EH (cell line): ENCODE measurements at places on chromosomes 5 and 9.
A peak's percentile ranks its signal among the peaks of the same experiment; 100 is the strongest.

DNA sequence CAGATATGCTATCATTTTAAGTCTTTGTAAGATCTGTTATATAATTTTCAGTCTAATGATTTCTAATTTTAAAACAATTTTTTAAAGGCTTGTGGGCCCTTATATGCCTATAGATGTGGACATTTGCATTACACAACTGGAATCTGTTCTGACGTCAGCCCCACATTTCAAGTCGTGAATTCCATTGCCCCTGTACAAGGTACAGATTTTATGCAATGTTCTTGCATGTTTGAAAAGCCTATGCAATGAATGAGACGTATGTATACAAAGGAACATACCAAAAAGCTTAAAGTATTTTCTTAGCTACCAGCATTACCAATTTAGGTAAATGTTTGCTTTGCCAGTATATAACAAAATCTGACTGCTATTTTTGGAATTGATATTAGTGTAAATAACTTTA, 77.2 kb downstream of the ITGA1 start:
- peak; percentile 77 for DNase-seq

DNA sequence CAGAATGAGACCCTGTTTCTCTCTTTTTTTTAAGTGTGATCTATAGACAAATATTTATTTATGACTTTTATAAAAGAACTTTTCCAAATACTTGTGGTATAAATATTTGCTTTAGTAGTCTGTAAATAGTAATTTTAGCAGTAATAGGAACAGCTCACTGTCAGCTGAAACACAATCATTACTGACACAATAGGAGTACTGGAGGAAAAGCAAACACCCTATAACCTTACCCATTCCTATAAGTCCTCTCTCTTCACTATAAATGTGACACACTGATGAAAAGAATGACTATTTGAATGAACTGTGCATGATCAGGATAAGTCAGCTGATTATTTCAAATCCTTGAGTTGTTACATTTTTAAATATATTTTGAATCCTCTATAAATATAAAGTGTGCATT, 72.4 kb downstream of the CDH12 start:
- no peak for DNase-seq

GRCh38 chr9:99335280-99335679, 113.2 kb downstream of the SEC61B start:
- no peak for DNase-seq

DNA sequence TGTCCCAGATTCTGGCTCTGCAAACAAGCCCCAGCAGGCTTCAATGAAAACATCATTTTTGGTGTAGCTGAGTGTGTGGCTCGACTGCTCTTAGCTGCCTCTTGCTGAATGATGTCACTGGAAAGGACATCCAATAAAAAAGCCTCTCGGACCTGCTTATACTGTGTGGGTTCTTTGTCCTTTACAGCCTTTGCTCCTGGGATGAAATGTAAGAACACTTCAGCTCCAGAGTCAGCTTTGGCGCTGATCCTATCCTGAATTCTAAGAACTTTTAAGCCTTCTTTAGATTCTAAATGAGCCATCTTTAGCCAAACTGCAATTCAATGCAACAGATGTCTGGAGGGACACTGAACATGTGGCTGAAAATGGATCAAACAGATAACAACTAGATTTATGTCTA, 404.6 kb upstream of the C9orf72 start:
- no peak for DNase-seq

DNA sequence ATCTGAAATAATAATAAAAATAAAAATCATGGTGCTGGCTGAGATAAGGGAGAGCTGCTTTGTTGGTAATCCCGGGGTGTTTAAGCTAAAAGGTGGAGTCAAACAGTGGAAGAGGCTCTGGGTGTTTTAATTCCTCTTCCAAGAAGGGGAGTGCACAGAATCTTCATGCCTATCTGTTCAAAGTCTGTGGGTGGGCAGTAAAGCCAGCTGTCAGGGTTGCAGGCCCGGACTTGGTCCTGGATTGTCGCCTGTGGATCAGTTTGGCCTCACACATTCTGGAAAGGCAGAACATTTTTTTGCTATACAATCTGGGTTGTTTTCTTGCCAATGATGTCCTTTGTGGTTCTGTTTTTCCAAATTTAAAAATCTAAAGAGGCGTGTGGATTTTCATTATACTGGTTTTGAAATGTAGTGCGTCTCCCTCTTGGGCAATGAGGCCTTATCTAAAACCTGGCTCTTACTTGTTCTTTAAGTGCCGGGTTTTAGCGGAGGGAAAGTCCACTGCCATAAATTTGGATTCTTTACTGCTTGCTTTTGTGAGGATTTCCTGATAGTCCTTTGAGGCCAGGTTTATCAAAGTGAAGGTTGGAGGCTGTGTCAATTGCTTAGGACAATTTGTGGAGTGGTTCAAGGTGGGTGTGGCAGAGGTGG, 5.8 kb downstream of the ANKDD1B start:
- no peak for DNase-seq

- DNase-seq: peak; percentile 66
Observed at GRCh38 chr9:91214086-91214485, 147.6 kb downstream of the AUH start.

GRCh38 chr9:15944341-15944740, 391.5 kb downstream of the CCDC171 start:
- DNase-seq: no peak

GRCh38 chr5:154995679-154996078, 17.9 kb upstream of the KIF4B start:
- no peak for DNase-seq

- DNase-seq: peak; percentile 86
Observed at GRCh38 chr9:114223564-114224246, 68.4 kb downstream of the COL27A1 start.

DNA sequence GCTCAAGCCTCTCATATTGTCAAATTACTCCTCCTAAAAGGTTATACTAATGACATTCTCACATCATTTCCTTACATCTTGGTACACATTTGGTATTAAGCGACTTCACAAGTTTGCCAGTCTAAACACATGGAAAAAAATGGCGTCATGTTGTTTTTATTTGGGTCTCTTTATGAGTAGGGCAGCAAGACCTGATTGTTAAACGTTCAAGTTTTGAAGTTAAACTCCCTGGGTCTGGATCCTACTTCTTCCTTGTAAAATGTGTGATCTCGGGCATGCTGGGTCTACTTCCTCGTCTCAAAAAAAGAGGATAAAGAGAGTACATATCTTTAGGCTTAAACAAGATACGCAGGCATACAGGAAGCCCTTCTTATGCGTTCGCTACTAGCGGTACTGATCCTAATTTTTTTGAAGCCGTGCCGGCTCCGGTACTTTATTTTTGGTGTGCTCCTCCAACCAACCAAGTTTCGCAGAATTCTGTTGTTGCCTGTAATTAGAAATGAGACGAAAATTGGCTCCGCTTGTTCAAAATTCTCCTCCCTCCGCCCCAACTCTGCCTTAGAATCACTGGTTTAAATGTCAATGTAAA, 596 bp upstream of the CDC37L1 start:
- DNase-seq: peak; percentile 45

GRCh38 chr9:120652934-120653333, 61.3 kb downstream of the MEGF9 start:
- DNase-seq: no peak

DNA sequence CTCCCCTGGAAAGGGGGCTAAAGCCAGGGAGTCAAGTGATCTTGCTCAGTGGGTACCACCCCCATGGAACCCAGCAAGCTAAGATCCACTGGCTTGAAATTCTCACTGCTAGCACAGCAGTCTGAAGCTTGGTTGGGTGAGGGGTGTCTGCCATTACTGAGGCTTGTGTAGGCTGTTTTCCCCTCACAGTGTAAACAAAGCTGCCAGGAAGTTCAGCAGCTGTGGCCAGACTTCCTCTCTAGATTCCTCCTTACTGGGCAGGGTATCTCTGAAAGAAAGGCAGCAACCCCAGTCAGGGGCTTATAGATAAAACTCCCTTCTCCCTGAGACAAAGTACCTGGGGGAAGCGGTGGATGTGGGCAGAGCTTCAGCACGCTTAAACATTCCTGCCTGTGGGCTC, 17.1 kb upstream of the EPB41L4A start:
- DNase-seq: no peak

- no peak for DNase-seq
Observed at GRCh38 chr9:133581011-133581410, 28.2 kb downstream of the FAM163B start.

DNA sequence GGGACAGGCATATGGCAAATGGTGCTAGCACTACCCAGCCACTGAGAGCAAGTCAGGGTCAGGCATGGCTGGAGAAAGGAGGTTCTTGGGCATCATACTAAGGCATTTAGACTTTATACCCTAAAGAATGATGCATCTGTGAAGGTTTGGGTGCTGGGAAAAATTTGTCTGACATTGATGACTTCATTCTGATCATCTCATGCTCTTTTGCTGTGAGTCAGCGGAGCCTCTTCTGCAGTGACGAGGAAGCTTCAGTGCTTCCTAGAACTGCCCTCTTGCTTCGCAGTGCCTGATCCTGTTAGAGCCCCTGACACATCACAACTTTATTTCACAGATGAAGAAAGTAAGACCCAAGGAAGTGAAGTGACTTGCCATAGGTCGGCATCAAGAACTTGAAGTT, 266.6 kb upstream of the GAS1 start:
- peak; percentile 59 for DNase-seq

DNA sequence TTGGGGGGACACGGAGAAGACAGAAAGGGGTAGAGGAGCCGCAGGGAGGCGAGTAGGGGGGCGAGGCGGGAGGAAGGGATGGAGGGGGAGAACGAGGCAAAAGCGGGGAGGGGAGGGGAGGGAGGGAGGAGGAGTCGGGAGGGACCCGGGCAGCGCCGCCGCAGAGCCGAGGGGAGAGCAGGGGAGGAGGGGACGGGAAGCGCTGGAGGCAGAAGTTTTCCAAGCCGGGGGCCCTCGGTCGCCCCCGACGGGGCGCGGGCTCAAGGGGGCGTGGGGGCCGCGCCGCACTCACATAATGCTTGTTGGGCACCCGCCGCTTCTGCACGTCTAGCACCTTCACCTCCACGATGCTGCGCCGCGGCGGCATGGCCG, 353 bp downstream of the SH3PXD2B start:
- peak; percentile 51 for DNase-seq

GRCh38 chr5:56456002-56456401, 222.9 kb upstream of the ANKRD55 start:
- peak; percentile 86 for DNase-seq

GRCh38 chr5:154559398-154560276, 81.6 kb upstream of the HAND1 start:
- no peak for DNase-seq

GRCh38 chr5:173680660-173681242, 64.3 kb upstream of the BOD1 start:
- no peak for DNase-seq

GRCh38 chr5:150464554-150465012, 15.0 kb upstream of the RPS14 start:
- DNase-seq: peak; percentile 59

GRCh38 chr5:178677429-178677828, 50.6 kb upstream of the CLK4 start:
- no peak for DNase-seq

DNA sequence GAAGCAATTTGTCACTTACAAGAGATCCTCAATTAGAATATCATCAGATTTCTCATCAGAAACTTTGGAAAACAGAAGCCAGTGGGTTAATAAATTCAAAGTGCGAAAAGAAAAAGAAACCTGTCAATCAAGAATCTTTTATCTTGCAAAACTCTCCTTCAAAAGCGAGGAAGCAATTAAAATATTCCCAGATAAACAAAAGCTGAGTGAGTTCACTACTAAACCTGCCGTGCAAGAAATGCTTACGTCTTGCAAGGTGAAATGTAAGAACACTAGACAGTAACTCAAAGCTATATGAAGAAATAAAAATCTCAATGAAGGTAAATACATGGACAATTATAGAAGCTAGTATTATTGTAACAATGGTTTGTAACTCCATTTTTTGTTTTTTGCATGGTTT, 62.8 kb upstream of the IL33 start:
- no peak for DNase-seq

DNA sequence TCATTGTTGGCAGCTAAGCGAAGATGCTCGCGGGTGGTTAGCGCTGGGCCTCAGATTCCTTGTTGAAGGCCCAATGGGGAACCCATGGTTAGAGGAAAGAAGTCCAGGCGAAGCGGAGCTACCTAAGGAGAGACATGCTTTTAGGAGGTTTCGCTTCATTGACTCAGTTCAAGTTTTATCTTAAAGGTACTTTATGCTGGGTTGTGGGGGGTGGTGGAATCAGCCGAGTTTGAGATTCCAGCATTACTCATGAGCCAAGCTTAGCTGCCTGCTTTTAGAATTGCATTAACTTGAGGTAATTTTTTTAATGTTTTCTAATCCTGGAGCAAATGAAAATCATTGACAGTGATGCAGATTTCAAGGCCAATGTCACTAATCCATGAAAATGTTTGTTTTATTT, 16.1 kb downstream of the MEGF10 start:
- DNase-seq: no peak

GRCh38 chr5:86542532-86542931, 75.2 kb upstream of the COX7C start:
- DNase-seq: no peak

- DNase-seq: no peak
Observed at GRCh38 chr5:173902743-173903142, 14.6 kb downstream of the CPEB4 start.

DNA sequence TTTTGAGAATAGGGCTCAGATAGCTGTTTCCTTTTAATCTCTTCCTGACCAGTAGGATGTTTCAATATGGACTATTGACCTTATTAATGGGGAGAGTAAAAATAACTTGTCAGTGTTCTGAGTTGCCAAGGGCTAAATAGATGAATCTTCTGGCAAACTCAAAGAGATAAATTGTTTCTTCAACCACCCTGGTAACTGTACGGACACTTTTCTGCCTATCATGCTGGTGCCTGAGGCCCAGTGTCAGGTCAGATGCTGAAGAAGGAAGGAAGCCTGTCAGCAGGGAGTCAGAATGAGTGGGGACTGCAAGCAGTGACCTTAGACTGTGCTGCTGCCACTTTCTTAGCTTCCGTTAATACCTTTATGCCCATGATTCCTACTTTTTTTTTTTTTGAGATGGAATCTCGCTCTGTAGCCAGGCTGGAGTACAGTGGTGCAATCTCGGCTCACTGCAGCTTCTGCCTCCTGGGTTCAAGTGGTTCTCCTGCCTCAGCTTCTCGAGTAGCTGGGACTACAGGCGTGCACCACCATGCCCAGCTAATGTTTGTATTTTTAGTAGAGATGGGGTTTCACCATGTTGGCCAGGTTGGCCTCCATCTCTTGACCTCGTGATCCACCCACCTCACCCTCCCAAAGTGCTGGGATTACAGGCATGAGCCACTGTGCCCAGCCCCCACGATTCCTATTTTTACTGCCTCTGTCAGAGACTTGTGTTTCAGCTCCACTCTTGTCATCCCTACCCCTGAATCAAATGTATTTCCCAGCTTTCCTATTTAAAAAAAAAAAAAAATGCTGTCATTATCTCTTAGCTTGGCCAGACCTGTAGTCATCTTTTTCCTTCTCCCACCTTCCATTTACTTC, 33.7 kb downstream of the TGFBR1 start:
- no peak for DNase-seq

DNA sequence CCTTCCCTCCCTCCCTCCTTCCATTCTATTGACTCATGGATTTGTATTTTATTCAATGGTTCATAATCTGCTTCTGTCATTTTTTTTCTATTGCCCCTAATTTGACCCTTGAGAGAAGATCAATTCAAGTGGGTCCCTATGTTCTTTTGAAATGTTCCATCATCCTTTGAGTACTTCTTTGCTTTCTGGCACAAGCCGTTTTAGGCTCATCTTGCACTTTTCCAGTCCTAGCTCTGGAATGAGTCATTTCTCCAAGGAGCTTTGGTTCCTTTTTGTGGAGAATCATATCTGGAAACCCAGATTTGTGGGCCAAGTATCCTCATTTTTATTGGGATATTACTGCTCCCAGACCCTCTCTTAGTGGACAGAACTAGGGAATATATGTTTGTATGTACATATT, 126.8 kb upstream of the PTPN3 start:
- DNase-seq: no peak
